ENCODE measurements at places on chromosomes 1 and 21. TPM values are rescaled to one million over a fixed set of nuclear protein-coding genes. Genes with fewer than 3 reads are reported as not detected.

ITGB2 gene
- total RNA-seq: 15.2 TPM

C1QA gene
- 1.1 TPM for total RNA-seq

TNFRSF9 gene
- under 0.01 TPM for total RNA-seq

HMCN1 gene
- 178 TPM for total RNA-seq

GNAT2 gene
- total RNA-seq: 0.29 TPM

OR2L3 gene
- not detected for total RNA-seq

OR2L8 gene
- not detected for total RNA-seq

EVA1C gene
- 5.0 TPM for total RNA-seq

LCE1E gene
- total RNA-seq: not detected

TMEM9 gene
- 45.6 TPM for total RNA-seq

NID1 gene
- total RNA-seq: 40.2 TPM

DOCK7 gene
- total RNA-seq: 91.3 TPM

MANEAL gene
- 0.36 TPM for total RNA-seq

All from osteoblast (primary cell).